CD4-positive, alpha-beta memory T cell (primary cell): ENCODE measurements at places on chromosomes 7 and 10.

GRCh38 chr7:143245123-143245522 is 18.1 kb upstream of the GSTK1 start:
- DNase-seq: no peak

GRCh38 chr7:41877118-41877517 is 174.2 kb upstream of the INHBA start:
- DNase-seq: no peak

DNA sequence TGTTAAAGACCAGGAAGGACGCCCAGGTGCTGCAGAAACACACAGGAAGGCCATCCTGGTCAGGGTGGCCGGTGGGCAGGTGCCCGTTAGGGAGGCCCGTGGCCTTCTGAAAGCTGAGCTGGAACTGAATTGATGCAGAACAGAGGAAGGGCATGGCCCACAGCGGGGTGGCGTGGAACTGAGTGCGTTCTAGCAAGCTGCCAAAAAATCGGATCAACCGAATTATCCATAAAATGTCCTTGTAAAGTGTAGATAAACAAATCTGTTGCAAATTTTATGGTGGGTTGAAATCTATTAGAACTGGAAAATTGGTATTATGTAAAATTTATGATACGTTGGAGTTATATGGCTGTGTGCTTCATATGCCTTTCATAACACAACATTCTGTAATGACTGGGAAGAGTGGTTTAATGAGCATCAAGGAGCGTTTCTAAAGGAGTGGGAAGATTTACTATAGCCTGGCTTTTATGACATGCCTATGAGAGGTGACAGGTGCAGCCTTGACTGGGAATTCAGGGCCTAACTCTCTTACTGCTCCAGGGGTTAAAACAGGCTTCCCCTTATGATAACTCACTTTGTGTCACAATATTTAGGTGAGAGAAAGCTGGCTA is 108.1 kb downstream of the GPR26 start:
- no peak for DNase-seq

DNA sequence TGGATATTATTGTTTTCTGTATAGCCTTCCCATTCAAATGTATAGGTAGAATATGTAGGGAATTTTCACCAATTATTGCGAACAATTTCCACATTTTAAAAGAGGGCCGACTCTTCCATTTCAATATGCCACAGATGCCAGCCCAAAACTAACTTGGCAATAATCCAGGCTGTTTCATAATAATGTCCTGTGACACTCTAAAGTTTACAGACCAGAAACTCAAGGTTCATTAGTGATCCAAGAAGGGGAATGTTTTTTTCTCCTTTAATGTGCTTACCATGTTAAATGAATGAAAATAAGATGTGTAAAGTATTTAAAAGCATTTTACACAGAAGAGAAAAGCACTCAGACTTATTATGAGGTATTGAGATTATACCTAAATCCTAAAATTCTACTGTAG is 63.0 kb upstream of the FAM3C start:
- no peak for DNase-seq

GRCh38 chr10:124909563-124909962 is 32.4 kb upstream of the ZRANB1 start:
- DNase-seq: no peak

DNA sequence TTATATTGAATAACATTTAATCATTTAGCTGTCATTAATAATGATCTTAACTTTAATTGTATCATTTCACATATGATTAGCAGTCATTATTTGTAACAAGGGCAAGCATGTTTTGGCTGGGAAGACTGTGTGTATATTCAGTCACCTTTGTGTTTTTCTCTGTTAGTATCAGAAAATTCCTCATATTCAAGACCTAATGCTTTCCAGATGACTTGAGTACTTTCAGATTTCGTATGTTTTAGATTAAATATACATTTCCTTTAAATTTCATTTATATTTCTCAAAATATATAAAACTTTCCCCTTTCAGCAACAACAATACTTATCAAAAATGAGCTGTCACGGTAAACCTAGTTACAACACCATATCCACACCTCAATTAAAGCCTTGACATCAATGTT is 6.3 kb upstream of the CACNA2D1 start:
- no peak for DNase-seq

- DNase-seq: no peak
Measured at GRCh38 chr7:128447941-128448564, 7.6 kb upstream of the HILPDA start.

DNA sequence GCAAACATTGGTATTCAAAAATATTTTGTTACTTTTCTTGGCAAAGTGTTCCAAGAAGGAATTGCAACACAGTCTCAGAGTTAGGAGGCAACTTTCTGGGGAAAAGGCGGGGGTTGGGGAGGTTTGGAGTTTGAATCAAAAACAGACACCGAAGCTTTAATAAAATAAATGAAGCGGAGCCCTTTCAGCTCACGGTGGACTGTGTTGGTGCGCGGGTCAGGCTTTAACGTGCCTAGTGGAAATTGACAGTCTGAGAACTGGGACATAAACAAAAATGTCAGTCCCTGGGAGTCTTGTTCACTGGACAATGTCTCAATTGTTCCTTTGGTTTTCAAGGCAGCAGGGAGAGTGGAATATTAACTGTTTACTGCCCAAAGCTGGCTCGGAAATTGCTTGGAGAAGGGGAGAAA is 109.3 kb downstream of the TCF7L2 start:
- DNase-seq: no peak
